ENCODE measurements at places on chromosomes 4 and X.
A peak's percentile ranks its signal among the peaks of the same experiment; 100 is the strongest.

GRCh38 chr4:151276787-151277562, at the start of gene PRSS48:
TSS of gene PRSS48 (plus strand) at chr4:151277161. CDS start at chr4:151277173, 12 bp downstream.
- DNase-seq = peak; percentile 8

DNA sequence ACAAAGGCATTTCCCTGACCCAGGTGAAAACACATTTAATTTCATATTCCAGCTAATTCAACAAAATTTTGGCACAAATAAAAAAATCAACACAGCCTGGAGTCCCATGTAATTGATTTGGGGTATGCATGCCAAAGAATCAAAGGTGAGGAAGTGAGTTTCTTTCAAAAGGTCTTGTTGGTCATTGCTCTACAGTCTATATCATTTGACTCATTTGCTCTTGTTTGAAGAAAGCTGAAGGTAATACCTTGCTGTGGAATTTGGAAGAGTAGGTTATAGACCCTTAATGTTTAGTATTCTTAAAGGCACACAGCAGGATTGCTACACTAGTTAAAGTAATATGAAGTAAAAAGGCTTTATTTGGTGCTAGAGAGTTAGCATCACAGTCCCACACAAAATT, 25.4 kb downstream of the COL4A6 start:
- no peak for DNase-seq

DNA sequence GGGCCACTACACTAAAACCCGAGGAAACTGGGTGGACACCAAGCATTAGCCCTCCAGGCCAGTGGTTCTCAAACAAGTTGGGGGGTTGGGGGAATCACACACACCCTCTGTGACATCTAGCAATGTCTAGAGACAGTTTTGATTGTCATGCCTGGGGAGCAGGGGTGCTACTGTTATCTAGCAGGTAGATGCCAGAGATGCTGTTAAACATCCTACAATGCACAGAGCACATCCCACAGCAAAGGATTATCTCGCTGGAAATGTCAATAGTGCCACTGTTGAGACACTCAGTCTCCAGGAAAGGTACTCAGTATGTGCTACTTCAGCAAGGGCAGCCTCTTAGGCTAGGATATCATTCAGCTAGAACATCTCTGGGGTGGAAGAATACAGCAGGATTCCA, 1.3 kb downstream of the SMC1A start:
- no peak for DNase-seq

DNA sequence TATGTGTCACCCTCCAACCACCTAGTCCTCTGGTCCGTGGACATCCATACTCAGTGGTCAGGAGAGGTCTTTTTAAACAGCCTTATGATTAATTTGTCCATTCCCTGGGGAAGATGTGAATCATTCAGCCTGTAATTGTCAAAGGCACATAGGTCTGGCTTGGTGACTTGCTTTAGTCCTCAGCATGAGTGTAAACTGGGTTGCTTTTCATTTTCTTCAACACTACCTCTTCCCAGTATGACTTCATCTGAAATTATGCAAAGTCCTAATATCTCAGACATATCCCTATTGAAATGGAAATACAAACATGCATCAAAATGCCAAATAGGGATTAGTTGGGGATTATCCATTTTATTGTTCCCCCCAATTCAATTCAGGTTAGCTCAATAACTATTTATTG, 208.3 kb upstream of the AMOT start:
- DNase-seq = no peak

- DNase-seq = no peak
These were observed at the start of gene SLC25A31 for GRCh38 chr4:127730142-127730913. TSS of gene SLC25A31 (plus strand) at chr4:127730400. CDS start at chr4:127730546, 146 bp downstream.

DNA sequence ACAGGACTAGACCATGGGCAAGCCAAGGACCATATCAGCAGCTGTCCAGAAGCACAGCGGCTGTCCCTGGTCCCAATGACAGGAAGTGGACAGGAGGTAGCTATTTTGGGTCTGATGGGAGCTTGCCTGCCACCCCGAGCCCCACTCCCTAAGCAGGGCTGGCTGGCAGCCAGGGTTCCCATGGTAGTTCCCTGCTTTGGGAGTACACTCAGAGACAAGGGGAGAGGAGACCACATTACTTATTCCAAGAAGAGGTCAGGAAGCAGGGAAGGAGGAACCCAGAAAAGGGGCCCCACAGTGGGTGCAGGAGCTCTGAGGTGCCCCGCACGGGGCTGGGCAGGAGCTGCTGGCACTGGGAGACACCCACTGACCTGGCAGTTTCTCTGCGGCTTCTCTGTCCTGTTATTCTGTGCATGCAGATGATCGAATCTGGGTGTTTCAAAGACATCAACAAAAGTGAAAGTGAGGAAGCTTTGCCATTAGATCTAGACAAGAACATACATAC, 36.3 kb downstream of the HTT-AS start:
- DNase-seq = no peak

- no peak for DNase-seq
These were observed 134.9 kb downstream of the CORIN start for GRCh38 chr4:47703008-47703407.

DNA sequence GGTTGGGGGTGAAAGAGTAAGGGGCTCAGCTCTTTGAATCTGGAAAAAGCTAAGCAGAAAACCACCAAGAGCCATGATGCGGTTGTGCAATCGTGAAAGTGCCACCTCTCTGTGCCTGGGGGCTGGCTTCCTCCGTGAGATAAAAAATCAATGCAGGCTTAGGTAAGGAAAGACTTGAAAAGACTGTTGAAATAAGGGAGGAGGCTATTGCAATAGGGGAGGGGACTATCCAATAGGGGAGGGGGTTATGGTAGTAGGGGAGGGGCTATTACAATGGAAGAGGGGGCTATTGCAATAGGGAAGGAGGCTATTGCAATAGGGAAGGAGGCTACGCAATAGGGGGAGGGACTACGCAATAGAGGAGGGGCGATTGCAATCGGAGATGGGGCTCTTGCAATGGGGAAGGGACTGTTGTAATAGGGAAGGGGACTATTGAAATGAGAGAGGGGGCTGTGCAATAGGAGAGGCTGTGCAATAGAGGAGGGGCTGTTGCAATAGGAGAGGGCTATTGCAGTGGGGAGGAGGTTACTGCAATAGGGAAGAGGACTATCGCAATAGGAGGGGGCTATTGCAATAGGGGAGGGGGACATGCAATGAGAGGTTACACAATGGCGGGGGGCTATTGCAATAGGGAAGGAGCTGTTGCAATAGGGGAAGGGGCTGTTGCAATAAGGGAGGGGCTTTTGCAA, 162.3 kb upstream of the PSAPL1 start:
- DNase-seq = no peak

DNA sequence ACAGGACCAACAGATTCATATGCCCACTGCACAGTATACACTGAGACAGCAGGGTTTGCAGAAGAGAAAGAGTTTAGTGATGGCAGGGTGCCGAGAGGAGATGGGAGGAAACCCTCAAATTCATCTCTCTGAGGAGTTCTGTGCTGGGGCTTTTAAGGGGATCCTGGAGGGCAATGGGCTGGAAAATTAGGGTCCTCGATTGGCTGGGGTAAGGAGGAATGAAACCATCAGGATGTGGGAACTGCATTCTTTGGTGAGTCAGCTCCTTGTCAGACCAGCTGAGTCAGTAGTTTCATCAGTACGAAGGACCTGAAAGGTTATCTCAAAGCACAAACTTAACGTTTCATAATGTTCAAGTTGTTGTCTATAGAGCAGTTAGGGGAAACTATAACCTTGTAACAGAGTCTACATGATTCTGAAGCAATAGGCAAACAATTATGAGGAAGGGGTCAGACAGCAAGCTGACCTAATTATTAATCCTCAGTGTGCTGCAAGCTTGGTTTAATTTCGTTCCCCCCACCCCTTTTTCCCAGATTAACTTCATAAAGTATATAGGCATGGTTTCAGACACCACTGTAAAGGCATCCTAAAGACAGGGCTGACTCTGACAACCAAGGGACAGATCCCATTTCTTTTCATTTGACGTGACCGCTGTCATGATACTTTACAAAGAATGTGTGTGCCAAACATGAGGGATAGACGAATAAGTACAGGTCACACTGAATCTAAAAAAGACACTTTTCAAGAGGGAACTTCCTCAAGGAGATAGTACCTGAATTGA, 1.5 kb upstream of the MSMO1 start:
- DNase-seq = no peak

- DNase-seq = peak; percentile 14
These were observed 160.4 kb upstream of the GPR101 start for GRCh38 chrX:137194164-137194563.

DNA sequence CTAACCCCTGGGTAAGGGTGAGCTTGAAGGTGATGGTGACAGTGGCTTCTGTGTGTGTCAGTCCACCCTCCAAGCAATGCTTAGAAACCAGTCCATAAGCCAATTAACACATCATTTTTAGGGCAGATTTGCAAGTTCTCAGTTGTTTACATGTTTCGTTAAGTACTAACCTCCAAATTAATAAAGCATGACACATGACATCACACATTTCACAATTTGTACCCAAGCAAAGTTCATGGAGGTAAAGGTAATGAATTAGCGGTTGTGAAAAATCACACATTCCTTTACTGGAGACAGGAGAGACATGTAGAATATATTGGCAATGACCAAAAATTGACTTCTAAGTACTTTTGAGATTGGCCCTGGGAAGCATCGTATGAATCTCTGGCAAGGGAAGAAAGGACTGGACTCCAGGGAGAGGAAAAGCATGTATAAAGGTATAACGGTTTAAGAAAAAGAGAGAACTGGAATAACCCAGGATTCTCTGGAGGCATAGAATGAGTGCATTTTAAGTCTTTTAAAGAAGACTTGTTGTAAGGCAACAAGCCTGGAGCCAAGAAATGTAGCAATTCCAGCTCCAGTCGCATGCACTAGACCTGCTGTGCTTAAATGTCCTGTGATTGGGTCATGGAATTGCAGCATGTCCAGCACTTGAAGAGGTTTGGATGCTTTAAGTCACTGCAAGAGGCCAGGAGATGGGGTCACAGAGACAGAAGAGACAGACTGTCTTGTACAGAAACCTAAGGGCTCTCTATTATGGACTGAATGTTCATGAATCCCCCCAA, 34.1 kb downstream of the TRIM2 start:
- no peak for DNase-seq

DNA sequence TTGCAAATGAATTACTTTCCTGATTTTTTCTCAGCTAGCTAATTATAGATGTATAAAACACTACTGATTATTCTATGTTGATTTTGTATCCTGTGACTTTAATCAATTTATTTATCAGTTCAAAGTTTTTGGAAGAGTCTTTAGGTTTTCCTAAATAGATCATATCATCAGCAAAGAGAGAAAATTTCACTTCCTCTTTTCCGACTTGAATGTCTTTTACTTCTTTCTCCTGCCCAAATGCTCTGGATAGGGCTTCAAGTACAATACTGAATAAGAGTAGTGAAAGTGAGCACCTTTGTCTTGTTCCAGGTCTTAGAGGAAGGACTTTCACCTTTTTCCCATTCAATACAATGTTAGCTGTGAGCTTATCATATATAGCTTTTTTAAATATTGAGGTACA, 417.9 kb downstream of the PDGFC start:
- no peak for DNase-seq

- DNase-seq = no peak
These were observed 29.1 kb downstream of the TBL1X start for GRCh38 chrX:9493936-9494335.

GRCh38 chrX:68196939-68197791, 236.1 kb downstream of the OPHN1 start:
- DNase-seq = peak; percentile 11

- DNase-seq = no peak
These were observed 460.3 kb downstream of the SPRY1 start for GRCh38 chr4:123856689-123857545.

- DNase-seq = no peak
These were observed 72.8 kb downstream of the GRXCR1 start for GRCh38 chr4:42965326-42965725.

- no peak for DNase-seq
These were observed 575 bp downstream of the SLC25A6 start for GRCh38 chrX:1391370-1391706.

GRCh38 chrX:122238801-122239200, 945.3 kb upstream of the GRIA3 start:
- no peak for DNase-seq

DNA sequence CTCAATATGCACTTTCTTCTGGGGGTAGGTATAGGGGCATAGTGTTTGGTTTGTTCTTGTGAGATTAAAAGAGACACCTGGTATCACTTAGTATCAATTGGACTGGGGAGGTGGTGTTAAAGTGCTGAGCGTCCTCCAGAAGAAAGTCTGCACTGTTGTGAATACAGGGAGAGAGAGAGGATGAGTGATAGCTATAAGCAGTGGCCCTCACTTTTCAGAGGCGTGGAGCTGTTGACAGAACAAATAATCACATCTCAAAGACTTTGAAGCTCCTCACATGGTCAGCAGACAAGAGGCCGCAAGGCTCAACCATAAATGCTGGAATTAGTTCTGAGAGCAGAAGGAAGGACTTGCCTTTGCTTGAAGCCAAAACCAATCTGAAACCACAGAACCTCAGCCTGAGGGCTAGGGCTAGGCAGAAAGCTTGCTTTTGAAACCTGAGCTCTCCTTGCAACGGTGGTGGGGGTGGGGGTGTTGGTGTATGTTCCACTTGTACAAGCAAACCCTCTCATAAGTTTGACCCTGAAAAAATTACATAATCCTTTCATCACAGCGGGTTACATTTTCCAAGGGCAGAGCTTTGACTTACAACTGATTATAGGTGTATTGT, 123.2 kb upstream of the SCML1 start:
- DNase-seq = no peak

DNA sequence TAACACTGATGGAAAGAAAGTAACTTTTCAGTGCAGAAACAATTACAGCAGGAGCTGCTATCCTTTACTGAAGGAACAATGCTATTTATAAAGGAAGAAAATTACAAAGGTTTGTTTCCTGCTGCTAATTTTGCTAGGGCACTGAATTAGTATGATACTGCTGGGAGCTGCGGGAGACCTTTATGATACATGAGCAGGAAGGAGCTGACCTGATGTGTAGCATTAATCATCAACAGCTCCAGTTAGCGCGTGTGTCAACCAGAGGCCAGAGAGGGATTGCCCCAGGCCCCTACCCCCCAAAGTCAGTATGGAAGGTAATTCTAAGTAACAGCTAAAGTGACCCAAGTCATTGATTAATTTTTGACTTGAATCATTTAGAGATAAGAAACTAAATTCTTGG, 728.9 kb downstream of the PCDH18 start:
- no peak for DNase-seq

DNA sequence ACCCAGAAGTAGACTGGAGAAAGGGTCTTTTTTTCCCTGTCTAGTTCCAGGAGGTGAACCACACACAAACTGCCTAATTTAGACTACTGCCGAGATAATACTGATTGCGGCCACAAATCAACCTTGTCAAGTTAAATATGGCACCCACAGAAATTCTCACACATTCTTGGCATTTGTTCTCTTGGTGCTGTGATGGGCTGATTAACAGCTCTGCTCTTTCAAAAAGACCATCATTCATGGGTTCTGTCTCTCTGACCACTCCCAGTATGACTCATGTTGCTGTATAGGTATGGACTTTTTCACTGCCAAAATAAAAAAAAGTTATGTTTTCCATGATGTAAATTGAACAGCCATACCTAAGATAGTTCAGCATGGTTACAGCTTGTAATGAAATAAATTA, 1003.5 kb upstream of the LCORL start:
- no peak for DNase-seq

- DNase-seq = no peak
These were observed 2.3 kb downstream of the NOX1 start for GRCh38 chrX:100871594-100872560.

GRCh38 chrX:11321986-11322385, 28.8 kb downstream of the AMELX start:
- DNase-seq = no peak

Data from activated CD4-positive, alpha-beta T cell treated with anti-CD3 and anti-CD28 coated beads for 4 hours (primary cell).